ENCODE measurements at places on chromosomes 3 and 15.

DNA sequence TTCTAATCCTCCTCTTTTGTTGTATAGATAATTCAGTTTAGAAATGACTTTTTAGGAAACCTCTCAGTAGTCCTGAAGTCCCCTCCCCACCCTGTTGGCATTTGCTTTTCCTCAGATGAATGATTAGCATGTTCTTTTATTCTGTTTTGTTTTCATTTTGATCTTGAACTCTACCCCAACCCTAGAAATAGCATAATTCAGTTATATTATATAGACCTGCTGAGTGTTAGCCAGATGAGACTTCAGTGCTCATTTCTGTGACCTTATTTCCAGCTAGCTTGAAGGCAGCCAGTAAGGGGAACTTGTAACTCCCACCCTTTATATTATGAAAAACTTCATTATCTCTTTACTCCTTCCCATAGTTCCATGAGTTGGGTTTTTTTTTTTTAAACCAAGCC, 41.2 kb downstream of the SNRK start:
- no peak for DNase-seq

GRCh38 chr3:160103397-160103796, 114.8 kb downstream of the IL12A start:
- no peak for DNase-seq

DNA sequence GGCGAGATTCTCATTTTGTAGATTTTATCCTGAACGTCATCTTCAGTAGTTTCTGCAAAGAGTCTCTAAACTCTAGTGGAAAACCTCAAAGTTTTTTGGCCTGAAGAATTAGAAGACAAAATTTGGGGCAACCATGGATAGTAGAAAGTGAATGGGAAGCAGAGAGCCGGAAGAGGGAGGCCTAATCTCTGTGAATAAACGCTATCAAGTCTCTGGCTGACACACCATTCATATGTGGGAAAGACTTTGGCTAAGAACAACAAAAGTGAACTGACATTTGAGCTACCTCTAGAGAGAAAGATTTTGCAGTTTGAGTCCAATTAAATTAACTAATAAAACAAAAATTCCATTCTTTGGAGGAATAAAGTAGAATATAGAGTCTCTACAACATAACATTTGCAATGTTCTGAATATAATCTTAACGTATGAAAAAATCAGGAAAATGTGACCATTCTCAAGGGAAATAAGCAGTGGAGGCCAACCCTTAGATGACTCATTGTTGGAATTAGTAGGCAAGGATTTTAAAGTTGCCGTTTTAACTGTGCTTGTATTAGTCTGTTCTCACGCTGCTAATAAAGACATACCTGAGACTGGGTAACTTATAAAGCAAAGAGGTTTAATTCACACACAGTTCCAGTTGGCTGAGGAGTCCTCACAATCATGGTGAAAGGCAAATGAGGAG, 184.6 kb downstream of the C3orf38 start:
- no peak for DNase-seq

GRCh38 chr3:44077267-44077666, 164.4 kb upstream of the TOPAZ1 start:
- DNase-seq, result no peak

DNA sequence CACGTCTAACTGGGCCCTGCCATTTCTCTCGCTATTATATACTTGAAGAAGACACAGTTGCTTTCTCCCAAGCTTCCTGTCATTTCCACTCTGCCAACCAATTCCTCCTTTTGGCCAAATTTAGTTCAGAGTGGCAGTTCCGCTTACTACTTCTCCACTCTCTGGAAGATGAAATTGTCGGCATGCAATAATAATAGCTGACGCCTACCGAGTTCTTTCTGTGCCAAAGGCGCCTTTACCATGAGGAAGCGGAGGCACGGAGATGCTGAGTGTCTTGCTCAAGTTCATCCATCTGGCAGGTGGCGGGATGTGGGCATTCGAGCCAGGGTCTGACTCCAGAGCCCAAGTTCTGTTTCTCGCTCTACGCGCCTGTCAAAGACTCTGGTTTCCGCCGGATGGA, 14.6 kb upstream of the NRROS start:
- DNase-seq, result no peak

- DNase-seq, result no peak
Observed at GRCh38 chr15:57017024-57017423, 98.6 kb downstream of the TCF12 start.

DNA sequence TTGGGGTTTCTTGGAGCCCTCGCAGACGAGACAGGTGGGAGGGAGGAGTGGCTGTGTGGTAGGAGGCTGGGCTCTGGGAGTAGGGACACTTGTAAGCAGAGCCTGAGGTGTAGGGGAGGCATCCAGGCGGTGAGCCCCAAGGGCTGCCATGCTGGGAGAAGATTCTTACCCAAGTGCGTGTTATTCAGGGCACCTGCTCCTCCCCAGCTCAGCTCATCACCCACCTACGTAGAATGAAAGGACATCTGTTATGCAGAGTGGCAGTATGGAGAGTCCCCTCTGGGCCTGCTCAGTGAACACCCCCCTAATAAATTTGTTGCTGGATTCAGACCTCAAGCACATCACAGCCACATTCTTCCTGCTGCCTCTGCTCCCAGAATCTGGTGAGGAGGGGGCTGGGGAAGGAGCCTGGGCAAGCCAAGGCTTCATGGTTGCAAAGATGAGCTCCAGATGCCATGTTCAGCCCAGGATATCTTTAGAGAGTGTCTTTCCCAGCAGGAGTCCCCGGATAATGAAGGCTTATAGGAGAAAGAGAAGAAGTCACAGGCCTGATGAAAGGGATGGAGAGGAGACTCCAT, 261.8 kb downstream of the EPHB1 start:
- DNase-seq, result no peak

DNA sequence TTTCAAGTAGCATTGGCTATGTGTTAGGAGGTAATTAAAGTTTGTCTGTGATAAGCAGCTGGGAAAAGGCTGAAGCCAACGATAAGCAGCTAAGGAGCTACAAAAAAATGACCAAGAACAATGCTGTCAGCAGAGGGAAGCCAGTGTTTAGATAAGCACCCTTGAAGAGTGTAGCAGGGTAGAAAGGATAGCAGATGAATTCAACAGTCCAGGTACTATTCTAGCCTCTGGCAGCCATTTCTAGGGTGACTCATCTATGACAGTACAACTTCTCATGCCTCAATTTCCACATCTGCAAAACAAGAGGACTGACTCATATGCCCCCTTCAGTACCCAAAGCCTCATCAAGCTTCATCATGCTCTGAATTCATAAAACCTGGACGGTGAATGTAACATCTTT, 617.6 kb upstream of the UBE2E2 start:
- no peak for DNase-seq

GRCh38 chr3:107208100-107208499, 169.1 kb upstream of the CCDC54 start:
- DNase-seq, result no peak

Data from activated T-helper 1 cell treated with anti-CD3 and anti-CD28 coated beads, Interleukin-2, amount 50 U/mL, for 16 hours (primary cell).